ENCODE measurements at places on chromosomes 2 and 18.

GRCh38 chr2:41940745-41941063 is 107.1 kb upstream of the PKDCC start:
- DNase-seq, result no peak

DNA sequence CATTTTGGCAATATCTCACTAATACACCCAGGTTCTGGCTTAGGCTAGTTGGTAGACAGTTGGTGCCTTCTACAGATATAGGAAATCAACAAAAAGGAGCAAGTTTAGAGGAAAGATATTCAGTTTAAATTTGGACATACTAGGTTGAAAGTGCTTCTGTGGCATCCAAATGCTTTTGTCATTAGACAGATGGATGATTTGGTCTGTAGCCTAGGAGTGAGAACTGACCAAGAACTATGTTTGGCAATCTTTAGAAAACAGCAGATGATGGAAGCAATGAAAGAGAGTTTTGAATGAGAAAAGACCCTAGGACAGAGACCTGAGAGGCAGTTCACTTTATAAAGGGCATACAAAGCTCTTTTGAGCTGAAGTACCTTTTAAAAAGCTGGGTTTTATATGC is 201.3 kb upstream of the FSHR start:
- no peak for DNase-seq

GRCh38 chr18:67243799-67244587 is 272.5 kb downstream of the DSEL start:
- no peak for DNase-seq

DNA sequence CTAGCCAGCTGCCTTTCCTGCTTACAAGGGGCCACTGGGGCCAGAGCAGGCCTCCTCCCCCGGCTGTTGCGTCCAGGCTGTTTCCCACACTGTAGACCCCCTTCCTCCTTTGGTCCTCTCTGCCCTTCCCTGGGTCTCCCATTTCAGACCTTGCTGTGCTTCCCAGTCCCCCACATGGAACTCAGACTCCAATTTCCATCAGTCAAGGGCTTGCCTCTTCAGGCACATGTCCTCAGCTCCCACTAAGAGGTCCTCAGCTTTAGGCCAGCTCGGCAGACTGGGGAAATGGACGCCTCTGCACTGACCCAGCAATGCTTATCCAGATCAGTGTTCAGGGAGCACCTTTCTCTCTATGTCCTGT is 98.0 kb upstream of the BZW1 start:
- DNase-seq, result no peak

GRCh38 chr18:13124411-13124810 is 94.1 kb upstream of the LDLRAD4 start:
- DNase-seq, result no peak

GRCh38 chr18:78905334-78905733 is 74.3 kb upstream of the SALL3 start:
- DNase-seq, result no peak

GRCh38 chr2:156800781-156801361 is 364.7 kb downstream of the GPD2 start:
- DNase-seq, result peak; percentile 67

DNA sequence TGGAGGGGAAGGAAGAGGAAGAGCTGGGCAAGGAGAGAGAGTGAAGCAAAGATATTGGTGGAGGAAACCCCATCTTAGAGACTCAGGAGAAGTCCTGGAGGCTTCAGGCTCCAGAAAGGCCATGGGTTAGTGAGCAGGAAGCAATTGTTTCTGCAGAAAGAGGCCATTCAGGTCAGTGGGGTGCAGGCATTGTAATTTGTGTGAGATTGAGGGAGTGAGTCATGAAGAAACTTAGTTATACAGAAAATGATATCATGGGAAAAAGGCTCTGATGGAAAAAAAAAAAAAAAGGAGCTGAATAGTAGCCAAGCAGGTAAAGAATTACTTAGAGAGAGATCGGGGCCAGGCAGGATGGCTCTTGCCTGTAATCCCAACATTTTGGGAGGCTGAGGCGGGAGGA is 4.0 kb downstream of the EMILIN2 start:
- DNase-seq, result no peak
